ENCODE measurements at places on chromosomes 4 and X.

DNA sequence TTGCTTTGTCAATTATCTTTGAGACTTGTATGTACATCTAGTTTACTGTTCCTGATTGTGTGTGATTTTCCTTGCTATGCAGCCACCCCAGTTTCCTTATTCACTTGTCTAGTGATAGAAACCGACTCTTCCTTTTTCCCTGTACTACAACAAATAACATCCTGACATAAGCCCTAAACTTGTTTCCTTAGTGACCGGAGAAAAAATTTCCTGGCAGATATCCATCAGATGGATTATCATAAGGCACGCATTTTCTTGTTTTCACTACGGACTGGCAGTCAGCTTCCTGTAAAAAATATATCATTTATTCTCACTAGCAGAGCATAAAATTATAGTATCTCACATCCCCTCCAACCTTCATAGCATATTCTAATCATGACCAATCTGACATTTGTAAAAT is 410.7 kb downstream of the CENPC start:
- DNase-seq = no peak

DNA sequence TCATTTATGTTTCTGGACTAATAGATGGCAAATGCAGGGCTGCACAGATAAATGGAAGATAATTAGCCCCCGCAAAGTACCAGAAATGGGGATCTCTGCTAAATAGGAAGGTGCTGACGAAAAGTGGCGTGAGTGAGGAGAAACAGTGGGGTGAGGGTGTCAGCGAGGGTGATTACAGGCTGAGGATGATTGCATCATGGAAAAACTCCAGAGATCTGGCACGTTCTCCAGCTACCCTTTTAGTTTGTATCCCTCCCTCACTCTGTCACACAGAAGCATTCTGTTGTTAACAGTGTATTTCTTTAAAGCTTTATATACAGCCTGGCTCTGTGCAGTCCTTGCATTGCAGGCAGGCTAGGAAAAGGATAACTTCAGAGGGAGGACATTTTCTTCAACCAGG is 309.6 kb upstream of the DDX53 start:
- DNase-seq = no peak

- DNase-seq = no peak
Measured at GRCh38 chrX:39022106-39022505, 220.8 kb downstream of the MID1IP1 start.

DNA sequence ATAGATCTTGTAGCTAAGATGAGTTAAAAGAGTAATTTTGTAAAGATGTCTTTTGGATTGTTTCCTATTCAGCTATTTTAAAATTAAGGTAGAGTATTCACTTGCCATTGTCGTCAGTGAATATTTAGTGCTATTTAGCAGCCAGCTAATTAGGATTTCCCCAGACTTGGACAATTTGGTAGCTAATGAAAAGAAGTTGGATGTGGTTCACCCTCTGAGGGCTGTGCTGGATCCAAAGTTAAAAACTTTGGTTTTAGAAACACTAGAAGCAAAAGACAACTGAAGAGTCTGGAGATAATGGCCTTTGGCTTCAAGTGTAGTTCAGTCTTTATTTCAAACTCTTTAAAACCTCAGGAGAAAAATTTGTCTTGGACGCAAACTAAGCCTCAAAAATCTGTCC is 41.3 kb downstream of the ATG4A start:
- no peak for DNase-seq

- DNase-seq = no peak
Measured at GRCh38 chr4:138841343-138841742, 174.2 kb upstream of the NOCT start.
